Cardiac muscle cell (in vitro differentiated cells and primary cell): ENCODE measurements at places on chromosomes 4 and X. TPM values are rescaled to one million over a fixed set of nuclear protein-coding genes. Genes with fewer than 3 reads are reported as not detected.

DNA sequence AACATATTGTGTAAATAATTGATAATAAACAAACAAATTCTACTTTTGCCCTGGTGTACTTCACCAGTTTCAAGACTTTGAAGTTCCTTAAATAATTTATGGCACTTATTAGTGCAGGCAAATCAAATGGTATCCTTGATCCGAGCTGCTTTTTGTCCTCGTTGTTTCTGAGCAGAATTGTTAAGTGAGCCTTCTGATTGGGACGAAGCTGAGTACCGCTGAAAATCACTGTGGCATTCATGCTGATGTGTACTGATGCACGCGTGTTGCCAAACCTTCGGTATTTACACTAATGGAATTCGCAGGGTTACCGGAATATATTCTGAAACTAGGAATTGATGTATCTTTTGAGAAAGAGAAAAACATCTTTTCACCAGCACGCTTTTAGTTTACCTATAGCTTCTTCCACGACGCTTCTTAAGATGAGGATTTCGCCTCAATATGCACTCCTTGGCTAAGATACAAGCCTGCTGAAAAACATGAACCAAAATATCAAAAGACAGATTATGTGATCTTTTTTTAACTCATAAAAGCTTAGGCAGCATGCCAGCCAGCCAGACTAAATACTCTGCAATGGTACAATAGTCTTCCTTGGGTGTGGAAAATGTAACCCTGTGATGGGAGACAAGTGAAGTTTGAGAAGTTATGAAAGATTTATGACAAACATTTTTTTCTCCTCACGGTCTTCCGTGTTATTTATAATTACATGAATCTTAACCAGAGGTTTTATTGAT is 48.9 kb upstream of the TENM3 start:
- DNase-seq, result no peak

DNA sequence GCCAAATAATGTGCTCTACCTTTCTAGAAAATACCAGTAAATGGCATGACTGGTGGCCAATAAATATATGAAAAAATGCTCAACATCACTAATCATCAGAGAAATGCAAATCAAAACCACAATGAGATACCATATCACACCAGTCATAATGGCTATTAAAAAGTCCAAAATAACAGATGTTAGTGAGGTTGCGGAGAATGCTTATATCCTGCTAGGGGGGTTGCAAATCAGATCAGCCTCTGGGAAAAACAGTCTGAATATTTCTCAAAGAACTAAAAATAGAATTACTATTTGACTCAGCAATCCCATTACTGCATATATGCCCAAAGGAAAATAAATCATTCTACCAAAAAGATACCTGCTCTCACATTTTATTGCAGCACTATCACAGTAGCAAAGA is 115.1 kb downstream of the RASGEF1B start:
- DNase-seq, result no peak

GRCh38 chrX:49198540-49199314 is 1.3 kb downstream of the SYP start:
- DNase-seq, result no peak

GRCh38 chr4:163548481-163549243 is 54.2 kb downstream of the TMA16 start:
- DNase-seq, result peak; percentile 66

DNA sequence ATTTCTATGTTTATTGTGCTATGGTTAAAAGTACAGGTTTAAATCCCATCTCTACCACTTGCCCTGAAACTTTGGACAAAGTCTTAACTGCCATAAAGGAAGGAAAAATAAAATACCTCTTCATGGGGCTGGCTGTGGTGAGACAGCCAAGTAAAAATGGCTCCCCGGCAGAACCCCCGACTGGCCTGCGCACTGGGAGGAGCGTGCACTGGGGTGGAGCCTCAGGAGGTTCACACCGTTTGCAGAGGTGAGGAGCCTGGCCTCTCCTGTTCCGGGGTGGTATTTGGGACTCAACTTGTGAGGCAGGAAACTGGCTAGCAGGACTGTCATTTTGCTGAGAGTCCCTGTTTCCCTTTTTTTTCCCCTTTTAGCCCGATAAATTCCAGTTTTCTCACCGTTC is 47.8 kb downstream of the CORIN start:
- no peak for DNase-seq

DNA sequence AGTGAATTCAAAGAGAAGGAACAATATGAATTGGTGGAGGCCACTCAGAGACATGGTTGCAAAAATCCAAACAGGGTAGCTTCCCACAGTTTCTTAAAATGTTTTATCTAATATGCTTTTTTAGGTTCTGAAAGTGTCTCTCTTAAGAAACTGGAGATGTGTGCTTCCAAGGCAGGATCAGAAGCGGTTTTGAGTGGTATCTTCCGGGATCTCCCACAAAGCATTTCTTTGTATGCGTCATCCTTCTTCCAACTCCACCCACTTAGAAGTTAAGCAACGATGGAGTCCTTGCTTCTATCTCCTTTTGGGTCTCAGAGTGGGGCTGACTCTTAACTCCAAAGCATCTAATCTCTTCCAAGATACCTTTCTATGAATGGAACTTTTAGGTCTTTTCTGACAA is 196.7 kb downstream of the MID1 start:
- no peak for DNase-seq

DNA sequence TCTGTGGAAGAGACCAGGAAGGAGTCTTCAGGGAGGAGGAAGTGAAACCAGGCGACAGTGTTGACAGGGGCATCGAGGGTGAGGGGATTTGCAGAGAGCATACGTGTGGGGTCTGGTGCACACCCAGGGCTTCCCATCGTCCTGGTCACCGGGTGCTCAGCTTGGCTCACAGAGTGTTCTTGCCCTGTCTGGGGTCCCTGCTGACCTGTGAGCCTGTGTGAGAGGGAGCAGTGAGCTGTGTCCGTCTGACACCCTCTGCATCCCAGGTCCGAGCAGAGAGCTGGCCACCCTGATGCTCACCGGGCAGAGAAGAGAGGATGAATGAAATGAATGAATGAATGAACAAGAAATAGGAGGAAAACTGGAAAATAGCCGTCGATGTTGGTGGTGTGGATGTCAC is 46.5 kb downstream of the CPZ start:
- no peak for DNase-seq

DNA sequence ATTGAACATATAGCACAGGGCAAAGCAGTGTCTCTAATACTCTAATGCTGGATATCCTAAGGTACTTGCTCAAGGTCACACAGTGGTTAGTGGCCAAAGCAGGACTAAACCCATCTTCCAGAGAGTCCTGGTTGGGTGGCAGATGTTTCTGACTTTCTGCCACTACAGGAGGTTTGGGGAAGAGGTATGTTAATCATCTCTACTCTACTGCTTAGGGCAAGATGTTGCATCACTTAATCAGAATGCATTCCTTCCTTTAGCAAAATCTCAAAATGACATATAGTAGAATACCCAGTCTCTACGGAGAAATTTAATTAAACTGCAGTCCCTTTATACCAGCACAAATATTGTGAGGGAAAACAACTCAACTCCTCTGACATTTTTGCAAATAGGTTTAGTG is 190.7 kb upstream of the FAM241A start:
- DNase-seq, result no peak

DNA sequence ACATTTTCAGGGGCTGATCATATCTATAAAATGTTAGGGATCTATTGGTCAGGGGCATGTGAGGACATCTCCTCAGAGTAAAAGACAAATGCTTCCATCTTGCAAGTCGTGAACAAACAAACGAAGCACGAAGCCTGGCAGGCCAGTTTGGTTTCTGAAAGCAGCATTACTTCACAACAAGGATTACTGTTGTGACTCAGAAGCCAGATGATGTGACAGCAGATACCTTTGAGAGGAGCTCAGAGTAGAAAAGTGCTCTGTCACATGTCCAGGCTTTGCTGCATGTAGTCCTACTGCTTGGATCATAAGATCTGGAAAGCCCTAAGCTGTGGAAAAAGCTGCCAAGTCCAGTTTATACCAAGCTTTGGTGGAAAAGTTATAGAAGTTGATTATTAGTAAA is 1827.2 kb downstream of the ARAP2 start:
- no peak for DNase-seq

DNA sequence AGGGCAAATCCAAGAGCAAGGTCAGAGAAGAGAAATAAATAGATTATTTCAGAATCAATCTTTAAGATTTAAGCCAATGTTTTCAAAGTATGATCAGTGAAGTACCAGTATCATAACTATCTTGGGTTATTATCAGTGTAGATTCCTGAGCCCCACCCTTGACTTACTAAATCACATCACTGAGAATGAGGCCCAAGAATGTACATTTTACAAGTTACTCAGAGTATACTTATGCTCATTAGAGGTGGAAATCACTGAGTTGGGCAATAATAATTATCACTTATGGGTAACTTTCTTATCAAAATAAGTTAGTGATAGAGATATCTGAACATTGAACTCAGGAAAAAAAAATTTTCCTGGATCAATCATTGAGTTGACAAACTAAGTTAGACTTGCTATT is 121.6 kb upstream of the NOCT start:
- DNase-seq, result no peak

GRCh38 chrX:53244610-53245009 is 19.6 kb upstream of the KDM5C start:
- DNase-seq, result no peak

Gene MAPK10
- 13.4 and 22.8 TPM in 2 replicates for total RNA-seq

Gene LONRF3
- 0.09 and 0.18 TPM in 2 replicates for total RNA-seq

Gene JCHAIN
- total RNA-seq, result not detected in 2 replicates

Gene DRP2
- total RNA-seq, result 1.1 and 1.3 TPM in 2 replicates

Gene HTN1
- total RNA-seq, result not detected in 2 replicates
